ENCODE measurements at places on chromosomes 5 and 9.

DNA sequence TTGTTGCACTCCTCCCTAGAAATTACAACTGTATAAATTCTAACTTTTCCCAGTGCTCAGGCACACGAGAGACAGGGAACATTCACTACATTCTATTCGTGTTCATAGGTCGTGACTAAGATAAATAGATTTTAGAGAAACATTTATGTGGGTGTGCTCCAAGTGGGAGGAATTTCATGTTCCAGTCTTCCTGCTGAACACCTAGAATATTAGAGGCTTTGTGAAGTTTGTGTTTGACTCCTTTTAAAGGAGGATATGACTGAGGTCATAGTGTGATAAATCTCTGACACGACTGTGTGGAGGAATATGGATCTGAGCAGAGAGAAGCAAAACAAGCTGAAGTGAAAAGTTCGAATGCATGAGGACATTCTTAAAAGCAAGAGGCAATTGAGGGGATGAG lies 355.3 kb downstream of the ZSWIM6 start:
- DNase-seq, result no peak

DNA sequence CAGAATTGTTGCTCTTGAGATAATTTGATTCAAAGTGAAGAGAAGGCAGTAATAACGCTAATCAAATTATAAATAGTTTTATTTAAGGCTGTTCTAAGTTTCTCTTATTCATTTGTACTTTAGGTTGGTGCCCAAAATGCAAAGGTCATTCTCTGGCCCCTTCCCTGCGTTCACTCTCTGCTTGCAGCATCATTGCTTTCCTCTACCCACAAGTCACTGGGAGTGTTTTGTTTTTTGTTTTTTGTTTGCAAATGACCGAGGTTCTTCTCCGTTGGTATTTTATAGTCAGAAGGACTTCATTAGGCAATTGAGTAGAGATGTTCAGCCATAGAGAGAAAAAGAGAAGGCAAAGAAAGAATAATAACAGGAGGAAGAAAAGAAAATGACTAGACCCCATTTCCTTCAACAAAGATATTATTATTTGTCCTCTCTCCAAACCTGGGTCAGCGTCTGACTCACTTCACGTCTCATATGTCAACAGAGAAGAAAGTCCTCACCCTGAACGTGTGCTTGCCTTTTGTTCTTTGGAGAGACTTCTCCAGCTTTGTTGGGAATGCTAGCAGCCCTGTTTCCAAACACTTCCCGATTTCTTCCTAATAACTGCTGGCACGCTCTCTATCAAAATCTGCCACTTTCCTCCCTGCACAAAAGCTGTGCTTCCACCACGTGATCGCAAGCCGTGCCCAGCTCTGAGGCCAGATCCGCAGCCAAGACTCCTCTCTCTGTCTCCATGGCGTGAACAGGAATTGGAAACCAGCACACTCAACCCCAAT lies 119.8 kb downstream of the EBF1 start:
- no peak for DNase-seq

- DNase-seq, result no peak
Observed at GRCh38 chr5:1747803-1748085, 51.9 kb downstream of the MRPL36 start.

- no peak for DNase-seq
Observed at GRCh38 chr5:76804266-76804665, 14.6 kb upstream of the F2RL1 start.

GRCh38 chr9:36855448-36856315 lies 178.4 kb downstream of the PAX5 start:
- no peak for DNase-seq

DNA sequence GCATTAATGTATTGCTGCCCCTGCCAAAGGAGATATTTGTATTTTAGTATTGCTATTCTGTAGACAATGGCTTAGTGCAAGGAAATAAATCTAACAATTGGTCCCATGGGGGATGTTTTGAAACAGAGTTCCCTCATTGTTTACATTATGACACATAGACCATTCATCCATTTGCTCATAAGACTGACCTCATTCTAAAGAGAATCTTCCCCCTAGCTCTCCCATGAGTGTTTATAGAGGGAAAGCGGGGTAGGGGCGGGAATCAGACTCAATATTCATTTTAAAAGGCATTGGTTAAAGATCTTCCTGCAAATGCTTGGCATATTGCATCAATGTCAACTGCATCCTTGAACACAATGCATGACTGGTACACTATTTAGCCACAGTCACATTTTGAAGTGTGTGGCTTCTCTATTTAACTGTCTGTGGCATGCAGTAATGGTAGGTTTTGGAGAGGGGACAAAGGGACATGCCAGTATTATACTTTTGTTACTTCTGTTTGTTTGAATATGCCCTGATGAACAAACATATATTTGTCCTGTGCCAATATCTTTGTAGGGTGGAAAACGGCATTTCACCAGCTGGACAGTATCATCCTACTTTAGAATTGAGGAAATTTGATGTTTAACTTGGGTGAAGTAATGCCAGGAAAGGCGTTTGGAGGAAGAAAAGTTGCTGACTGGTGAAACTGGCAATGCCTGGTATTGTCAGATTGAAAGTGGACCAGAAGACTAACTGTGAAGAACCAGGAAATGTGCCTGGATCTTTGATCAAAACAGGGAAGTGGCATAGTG lies 84.1 kb upstream of the MEGF10 start:
- DNase-seq, result no peak

- no peak for DNase-seq
Observed at GRCh38 chr5:113271015-113271414, 163.8 kb downstream of the TSSK1B start.

DNA sequence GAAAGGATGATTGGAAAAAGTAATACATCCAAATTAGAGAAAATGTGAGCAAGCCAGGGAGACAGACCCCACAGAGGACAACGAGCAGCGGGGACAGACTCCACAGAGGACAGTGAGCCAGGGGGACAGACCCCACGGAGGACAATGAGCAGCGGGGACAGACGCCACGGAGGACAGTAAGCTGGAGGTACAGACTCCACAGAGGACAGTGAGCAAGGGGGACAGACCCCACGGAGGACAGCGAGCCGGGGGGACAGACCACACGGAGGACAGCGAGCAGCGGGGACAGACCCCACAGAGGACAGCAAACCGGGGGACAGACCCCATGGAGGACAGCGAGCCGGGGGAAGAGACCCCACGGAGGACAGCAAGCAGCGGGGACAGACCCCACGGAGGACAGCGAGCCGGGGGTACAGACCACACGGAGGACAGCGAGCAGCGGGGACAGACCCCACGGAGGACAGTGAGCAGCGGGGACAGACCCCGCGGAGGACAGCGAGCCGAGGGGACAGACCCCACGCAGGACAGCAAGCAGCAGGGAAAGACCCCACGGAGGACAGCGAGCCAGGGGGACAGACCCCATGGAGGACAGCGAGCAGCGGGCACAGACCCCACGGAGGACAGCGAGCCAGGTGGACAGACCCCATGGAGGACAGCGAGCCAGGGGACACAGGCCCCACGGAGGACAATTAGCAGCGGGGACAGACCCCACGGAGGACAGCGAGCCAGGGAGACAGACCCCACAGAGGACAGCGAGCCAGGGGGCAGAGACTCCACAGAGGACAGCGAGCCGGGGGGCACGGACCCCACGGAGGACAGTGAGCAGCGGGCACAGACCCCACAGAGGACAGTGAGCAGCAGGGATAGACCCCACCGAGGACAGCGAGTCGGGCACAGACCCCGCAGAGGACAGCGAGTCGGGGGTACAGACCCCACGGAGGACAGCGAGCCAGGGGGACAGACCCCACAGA lies 1.9 kb upstream of the ZDHHC11 start:
- no peak for DNase-seq

GRCh38 chr9:10538073-10538472 lies 74.7 kb downstream of the PTPRD start:
- DNase-seq, result no peak

GRCh38 chr5:59565551-59565950 lies 328.0 kb downstream of the PDE4D start:
- DNase-seq, result no peak

GRCh38 chr9:29945012-29945411 lies 2371.7 kb upstream of the C9orf72 start:
- DNase-seq, result no peak

GRCh38 chr5:9644630-9645029 lies 14.5 kb upstream of the TAS2R1 start:
- no peak for DNase-seq

- DNase-seq, result no peak
Observed at GRCh38 chr9:134445000-134445399, 118.7 kb downstream of the RXRA start.

DNA sequence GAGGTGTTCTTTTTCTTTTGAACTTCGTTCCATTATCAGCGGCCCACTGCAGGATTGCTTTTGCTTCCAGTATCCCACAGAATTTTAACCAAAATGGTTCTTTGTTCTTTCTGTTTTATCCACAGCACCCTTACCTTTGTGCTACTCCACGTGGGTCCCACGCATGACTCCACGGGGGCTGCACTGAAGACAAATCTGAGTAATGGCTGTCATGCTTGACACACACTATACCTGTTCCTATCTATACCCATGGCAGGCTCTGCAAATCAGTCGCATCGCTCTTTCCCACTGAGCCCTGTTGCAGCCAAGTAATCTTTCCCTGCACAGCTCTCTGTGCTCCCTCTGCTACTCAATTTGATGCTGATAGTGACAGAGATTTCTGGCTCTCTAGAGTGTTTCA lies 69.7 kb downstream of the NSG2 start:
- no peak for DNase-seq

GRCh38 chr5:162801235-162801634 lies 636.2 kb upstream of the CCNG1 start:
- DNase-seq, result no peak

GRCh38 chr9:114348906-114349482 lies 19.3 kb downstream of the ORM2 start:
- peak; percentile 77 for DNase-seq

Data from stimulated activated CD4-positive, alpha-beta T cell treated with anti-CD3 and anti-CD28 coated beads, Interleukin-1b, Interleukin-23, amount 100 ng/mL, for 24 hours (primary cell).